ENCODE measurements at places on chromosomes 12 and 14. TPM values are rescaled to one million over a fixed set of nuclear protein-coding genes. Genes with fewer than 3 reads are reported as not detected.

SELPLG gene
- total RNA-seq = 111 TPM

TDRD9 gene
- total RNA-seq = 0.51 TPM

CMA1 gene
- not detected for total RNA-seq

HRK gene
- total RNA-seq = 0.12 TPM

SLC38A6 gene
- 20.3 TPM for total RNA-seq

SCN8A gene
- 0.75 TPM for total RNA-seq

GYS2 gene
- not detected for total RNA-seq

GRCh38 chr14:65433157-65433556, 20.6 kb downstream of the FUT8 start:
- no peak for DNase-seq

- no peak for DNase-seq
Observed at GRCh38 chr12:3717283-3717898, 35.5 kb downstream of the CRACR2A start.

- DNase-seq = no peak
Observed at GRCh38 chr14:65790172-65790815, 377.8 kb downstream of the FUT8 start.

- no peak for DNase-seq
Observed at GRCh38 chr14:49962621-49963020, 69.7 kb downstream of the ARF6 start.

DNA sequence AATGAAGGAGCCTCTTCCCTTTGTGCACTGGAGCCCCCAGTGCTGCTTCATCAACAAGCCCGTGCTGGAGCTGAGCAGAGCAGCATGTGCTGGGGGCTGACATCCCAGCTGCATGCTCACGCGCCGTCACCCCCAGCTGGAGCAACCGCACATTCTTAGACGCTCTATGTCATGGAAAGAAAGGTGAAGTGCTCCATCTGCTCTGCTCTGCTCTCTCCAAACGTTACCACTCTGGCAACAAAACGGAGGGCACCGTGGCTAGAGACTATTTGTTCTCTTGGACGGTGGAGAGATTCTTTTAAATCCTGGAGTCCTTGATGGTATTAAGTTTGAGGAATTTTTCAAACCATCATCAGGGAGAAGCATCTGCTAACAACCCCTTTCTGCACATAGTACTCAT, 208.4 kb downstream of the C12orf75 start:
- DNase-seq = no peak

DNA sequence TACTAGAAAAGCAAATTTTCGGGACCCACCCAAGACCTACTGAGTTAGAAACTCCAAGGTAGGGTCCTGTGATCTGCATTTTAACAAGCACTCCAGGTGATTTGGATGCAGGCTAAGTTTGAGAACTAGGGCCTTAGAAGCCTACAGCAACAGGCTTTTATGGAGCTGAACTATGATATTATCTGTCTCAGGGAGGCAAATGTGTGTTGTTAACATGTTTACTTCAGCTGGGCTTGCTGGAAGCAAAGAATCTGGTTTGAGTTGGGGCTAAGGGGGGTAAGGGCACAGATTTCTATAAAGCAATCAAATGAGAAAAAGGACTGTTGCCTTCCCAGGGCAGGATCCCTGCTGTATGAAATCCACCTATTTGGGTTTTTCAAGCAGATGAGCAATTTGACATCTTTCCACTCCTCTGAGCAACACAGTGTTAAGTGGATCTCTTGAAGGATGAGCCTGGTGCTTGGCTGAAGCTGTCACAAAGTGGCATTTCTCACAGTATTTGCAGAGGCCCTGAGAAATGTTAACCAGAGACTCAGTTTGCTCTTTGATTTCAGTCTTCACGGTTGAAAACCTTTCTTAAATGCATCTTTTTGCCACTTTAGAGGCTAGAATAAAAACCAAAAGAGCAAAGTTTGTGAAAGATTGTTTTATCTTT, 36.2 kb upstream of the SOCS2 start:
- DNase-seq = no peak

- no peak for DNase-seq
Observed at GRCh38 chr12:99002156-99002555, 357.1 kb downstream of the APAF1 start.

DNA sequence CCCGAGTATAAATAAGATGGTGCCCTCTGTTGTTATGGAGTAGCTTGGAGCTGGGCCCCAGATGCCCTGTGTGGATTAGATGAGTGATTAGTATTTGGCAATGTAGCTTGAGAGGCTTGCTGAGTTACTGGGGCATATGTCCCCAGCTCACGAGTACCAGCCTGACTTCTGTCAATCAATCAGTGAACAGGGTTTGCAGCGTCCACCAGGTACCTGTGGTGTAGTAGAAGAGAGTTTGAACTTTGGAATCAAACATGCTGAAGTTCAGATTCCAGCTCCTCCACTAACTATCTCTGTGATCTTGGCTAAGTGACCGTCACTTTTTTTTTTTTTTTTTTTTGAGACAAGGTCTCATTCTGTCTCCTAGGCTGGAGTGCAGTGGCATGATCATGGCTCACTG, 11.6 kb upstream of the TCL1B start:
- no peak for DNase-seq

DNA sequence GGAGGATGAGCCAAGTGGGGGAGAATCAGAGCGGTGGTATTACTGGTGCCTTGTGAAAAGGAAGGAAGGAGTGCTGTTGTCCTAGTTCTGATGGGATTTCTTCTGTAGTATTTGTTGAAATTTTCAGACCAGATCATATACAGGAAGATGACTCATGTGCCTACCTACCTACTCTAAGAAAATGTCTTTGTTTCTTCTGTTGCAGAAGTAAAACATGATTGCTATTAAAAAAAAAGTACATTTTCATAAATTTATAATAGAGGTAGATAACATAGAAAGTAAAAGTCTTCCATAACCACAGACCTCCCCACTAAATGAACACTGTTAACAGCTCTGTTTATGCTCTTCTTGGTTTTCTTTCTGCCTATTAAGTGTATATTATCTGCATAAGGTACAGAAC, 26.9 kb downstream of the SAMD4A start:
- no peak for DNase-seq

DNA sequence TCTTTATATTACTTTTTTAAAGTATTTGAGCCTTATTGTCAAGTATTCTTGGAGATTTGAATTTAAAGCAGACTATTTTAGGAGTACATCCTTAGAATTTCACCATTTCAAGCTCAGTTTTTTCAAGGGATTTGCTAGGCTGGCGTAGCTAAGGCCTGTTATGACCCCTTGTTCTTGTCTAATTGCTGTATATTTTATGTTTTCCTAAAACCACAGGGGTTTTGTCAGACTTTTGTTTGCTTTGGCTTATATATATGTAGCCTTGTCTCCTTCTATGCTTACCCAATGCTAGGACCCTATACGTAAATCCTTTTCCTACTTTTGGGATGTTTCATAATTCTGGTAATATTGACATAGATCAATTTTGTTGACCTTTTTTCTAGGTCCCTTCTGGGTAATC, 147.0 kb upstream of the SYT10 start:
- DNase-seq = no peak

GRCh38 chr12:115811929-115812328, 465.6 kb downstream of the MED13L start:
- no peak for DNase-seq

DNA sequence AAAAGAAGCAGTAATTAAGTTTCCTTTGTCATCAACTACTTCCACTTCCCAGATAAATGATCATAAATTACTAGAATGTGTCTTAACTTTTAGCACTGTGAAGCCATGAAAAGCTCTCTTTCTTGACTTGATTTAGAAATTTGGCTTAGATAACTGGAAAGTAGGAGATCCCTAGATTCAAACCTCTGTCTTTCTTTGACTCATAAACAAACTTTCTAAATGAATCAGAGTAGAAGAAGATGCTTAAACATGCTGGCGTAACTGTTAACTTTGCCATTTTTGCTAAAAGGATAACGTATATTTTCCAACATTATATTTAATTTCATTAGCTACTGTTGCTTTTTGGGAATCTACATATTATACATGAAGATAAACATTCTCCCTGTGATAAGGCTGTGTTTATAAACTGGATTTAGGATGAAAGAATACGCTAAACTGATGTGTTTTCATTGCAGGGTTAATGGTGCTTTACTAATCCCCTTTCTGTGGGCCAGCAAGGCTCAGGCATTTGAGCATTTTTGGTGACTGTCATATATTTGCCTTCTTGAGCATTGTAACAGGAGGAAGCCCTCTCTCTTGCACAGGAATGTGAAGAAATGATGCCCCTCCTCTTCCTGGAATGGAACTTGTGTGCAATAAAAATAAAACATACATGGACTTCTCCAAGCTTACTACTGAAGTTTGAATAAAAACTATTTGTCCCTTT, 301.4 kb downstream of the BMP4 start:
- DNase-seq = no peak

GRCh38 chr12:127079636-127080035, 1187.3 kb upstream of the TMEM132C start:
- DNase-seq = no peak

GRCh38 chr12:116520801-116521471, 38.2 kb upstream of the MAP1LC3B2 start:
- DNase-seq = no peak

- no peak for DNase-seq
Observed at GRCh38 chr12:126144603-126145002, 1079.4 kb downstream of the AACS start.

All from T-cell (primary cell).